Stimulated activated CD8-positive, alpha-beta memory T cell treated with anti-CD3 and anti-CD28 coated beads, Interleukin-7, amount 100 ng/mL, for 4 hours (primary cell): ENCODE measurements at places on chromosomes 2 and 18.

DNA sequence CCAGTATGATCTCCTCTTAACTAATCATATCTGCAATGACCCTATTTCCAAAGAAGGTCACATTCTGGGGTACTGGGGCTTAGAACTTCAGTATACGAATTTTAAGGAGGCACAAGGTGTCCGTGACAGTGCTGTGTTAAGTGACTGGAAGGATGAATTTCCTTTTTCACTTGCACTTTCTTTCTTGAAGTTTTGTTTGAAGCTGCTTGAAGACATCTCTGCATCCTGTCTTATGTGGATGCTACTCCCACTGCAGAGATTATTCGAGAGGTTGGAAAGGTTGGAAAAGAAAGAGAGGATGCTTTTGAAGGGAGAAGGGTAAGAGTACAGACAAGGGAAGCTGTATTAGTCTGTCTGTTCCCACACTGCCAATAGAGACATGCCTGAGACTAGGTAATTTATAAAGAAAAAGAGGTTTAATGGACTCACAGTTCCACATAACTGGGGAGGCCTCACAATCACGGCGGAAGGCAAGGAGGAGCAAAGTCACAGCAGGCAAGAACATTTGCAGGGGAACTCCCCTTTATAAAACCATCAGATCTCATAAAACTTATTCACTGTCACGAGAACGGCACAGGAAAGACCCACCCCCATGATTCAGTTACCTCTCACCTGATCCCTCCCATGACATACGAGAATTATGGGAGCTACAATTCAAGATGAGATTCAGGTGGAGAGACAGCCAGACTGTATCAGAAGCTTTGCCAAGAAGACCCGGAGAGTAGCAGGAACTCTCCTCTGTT is 3.6 kb upstream of the RNF144A start:
- peak; percentile 44 for DNase-seq

- no peak for DNase-seq
Observed at GRCh38 chr2:88834866-88835265, 143.4 kb downstream of the RPIA start.

GRCh38 chr18:12750715-12751502 is 48.1 kb downstream of the PSMG2 start:
- DNase-seq, result no peak

GRCh38 chr2:69810550-69810949 is 18.9 kb upstream of the GMCL1 start:
- DNase-seq, result no peak

DNA sequence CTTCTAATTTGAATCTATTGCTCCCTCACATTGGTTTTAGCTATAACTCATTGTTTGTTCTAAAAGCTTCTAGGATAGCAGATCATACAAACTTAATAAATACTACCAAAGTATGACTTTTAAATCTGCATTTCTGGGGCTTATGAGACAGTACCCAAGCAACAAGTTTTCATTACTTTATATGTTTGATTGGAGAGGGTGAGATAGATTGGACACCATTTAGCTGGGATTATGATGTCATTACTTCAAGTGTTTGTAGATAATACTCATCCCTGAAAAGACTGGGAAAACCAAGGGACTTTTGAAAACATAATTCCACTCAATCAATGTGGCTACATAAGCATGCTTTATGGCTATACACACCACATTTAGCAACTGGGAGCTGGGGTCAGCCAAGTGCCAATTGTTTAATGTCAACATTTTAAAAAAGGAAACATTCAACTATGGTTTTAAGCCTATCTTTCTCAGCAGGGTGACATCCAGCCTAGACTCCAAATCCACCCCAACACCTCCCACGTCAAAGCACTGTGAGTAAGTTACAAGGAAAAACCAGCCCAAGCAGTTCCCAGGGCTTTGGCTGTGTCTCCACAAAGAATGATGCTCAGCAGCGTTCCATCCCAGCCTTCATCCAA is 119.9 kb downstream of the ETAA1 start:
- DNase-seq, result no peak

DNA sequence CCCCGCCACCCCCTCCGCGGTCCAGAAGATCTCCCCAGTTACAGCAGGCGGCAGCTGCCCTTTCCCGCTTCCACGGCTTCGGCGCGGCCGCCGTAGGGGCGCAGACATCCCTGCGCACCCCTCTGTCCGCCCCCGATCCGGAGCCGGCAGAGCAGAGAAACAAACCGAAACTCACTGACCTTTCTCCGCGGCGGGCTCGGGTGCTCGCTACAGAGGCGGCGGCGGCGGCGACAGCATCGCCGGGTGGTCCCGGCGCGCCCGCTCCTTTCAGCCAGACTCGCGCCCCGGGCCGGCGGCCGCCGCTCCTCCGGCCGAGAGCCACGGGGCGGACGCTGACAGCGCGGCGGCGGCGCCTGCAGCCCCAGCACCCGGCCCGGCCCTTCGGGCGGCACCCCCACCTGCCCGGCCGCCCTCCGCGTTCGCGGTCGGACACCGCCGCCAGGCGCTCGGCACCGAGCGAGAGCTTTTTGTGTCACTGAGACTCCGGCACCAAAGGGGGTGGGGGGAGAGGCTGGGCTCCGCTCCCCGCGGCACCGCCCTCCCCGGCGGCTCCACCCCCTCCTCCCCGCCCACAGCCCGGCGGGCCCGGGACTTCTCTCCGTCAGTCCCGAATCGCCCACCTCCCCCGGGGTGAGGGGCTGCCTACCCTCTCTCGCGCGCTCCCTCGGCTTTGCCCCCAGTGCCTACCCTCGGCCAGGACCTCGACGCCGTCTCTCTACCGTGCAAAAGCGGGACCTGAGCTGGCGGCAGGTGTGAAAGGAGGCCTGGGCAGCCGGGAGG is 1.4 kb upstream of the RNF152 start:
- peak; percentile 27 for DNase-seq

- no peak for DNase-seq
Observed at GRCh38 chr2:126793885-126794613, 104.6 kb upstream of the TEX51 start.

DNA sequence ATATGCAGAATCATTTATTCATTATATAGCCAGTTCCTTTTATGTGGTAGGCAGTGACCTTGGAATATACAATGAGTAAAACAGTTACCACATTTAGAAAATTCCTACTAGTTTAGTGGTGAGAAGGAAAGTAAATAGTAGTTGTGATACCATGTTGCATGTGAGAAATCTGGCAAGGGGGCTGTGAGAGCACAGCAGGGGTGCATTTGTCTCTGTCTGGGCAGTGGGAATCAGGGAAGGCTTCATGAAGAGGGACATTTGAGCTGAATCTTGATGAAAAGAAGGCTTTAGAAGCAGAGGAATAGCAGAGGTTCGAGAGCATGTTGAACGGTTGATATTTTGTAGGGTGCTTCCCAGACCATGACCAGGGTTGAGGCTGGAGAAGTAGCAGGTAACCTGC is 78.7 kb downstream of the RAB3GAP1 start:
- no peak for DNase-seq

- no peak for DNase-seq
Observed at GRCh38 chr2:8999102-8999446, 4.4 kb downstream of the MBOAT2 start.

DNA sequence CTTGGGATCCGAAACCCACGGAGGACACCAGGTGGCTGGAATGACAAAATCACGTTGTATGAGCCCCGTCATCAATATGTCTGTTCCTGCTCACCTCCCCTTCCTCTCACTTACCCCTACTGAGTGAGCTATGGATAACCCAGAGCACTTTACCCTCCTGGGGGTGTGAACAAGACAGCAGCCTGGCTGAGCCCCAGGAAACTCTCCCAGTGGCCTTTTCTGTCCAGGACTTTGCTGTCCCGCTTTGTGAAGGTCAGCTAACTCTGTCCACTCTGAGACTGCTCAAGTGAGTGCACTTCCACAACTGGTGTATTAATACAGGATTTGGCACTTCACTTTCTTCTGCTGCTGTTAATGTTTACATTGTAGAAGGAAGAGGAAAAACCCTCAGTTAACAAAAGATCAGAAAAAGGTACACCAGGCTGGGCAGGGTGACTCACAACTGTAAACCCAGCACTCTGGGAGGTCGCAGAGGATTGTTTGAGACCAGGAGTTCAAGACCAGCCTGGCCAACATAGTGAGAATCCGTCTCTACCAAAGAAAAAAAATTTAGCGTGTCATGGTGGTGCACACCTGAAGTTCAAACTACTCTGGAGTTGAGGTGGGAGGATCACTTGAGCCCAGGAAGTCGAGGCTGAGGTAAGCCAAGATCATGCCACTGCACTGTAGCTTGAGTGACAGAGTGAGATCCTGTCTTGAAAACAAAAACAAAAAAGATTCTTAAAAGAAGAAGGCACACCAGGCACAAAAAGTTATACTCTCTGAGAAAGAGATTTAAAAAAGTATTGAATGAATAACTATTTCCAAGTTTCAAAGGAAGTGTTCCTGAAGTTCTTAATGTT is 90.3 kb downstream of the CLHC1 start:
- no peak for DNase-seq

DNA sequence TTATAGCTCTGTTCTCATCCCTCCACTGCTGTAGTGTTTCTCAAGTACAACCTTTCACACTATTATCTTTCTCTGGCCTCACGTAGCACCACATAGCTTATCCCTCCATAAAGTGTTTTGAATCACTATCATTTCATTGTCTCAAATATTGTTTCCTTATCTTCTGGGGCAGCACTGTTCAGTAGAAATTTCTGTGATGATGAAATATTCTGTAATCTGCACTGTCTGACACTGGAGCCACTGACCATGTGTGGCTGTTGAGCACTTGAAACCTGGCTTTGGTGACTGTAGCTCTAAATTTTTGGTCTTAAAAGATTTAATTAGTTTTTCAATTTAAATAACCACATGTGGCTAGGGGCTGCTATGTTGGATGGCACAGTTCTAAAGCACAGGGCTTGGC is 78.9 kb downstream of the CPS1 start:
- no peak for DNase-seq

DNA sequence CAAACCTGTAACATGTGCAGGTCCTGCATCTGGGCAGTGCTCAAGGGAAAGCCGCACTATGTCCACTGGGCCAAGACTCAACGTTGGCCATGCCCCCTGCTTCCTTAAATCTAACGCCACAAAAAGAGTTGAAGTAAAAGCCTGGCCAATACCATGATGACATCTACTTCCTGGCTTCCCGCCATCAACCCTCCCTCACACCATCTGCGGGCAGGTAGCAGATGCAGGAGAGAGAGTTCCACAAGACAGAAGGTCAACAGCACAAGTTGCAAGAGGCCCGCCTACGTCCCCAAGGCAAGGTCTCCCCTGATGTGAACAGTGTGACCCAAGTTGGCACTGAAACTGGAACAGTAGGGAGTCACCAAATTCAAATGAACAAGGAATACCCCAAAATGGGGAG is 48.4 kb downstream of the ABCG8 start:
- DNase-seq, result no peak

DNA sequence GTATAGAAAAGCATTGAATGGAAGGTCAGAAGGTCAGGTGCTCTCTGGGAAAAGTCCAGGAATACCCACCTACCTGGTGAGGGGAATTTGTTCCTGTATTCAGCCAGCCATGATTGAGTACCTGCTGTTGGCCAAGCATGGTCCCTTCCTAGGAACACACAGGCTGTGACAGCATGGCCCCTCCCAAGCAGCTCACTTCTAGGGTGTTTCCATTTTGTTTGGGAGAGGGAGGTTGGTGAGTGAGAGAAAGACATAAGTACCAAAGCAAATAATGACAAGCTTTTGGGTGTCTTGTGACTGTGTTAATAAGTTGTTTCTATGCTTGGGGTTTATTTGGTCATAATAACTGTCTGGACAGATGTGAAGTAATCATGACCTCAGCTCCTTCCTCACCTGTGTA is 46.3 kb downstream of the CABLES1 start:
- DNase-seq, result no peak

- no peak for DNase-seq
Observed at GRCh38 chr2:16040271-16041010, 100.1 kb downstream of the MYCN start.

DNA sequence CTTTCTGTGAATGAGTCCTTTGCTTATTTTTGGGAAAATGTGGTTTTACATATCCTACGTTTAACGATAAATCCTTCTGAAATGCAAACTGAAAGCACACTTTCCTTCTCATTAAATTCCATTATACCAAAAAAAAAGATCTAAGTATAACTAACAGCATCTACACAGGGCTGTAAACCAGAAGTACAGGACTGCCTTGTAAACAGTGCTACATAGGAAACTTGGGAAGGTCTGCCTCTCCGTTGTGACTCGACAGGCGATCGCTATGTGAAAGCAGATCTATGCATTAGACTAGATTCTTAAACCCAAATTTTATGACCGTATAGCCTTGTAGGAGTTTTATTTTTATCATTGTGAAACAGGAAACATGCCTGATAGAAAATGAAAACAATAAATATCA is 690.5 kb downstream of the ARHGAP15 start:
- DNase-seq, result no peak

- DNase-seq, result no peak
Observed at GRCh38 chr2:226477221-226478108, 322.2 kb downstream of the IRS1 start.

DNA sequence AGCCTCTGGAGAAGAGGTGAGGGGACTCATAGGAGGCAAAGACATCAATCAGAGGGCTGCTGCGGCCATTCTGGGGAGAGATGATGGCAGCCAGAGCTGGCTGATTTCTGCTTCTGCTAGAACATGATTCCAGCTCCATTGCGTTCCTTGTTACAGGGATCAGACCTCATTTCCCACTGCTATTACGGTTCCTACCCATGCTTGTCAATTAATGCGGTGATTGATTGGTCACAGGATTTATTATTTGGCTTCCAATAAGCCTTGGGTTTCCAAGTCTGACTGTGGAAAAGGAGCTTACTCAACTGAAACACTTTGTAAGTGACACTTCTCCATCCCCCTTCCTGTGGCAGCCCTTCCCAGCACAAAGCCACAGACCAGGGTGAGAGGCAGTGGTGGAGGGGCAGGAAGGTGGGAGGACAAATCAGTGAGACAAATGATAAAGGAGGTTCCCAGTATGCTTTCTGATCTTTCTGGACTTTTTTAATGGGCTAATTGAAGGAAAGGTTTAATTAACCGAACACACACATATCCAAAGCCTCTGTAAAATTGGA is 26.8 kb upstream of the CTLA4 start:
- DNase-seq, result no peak

DNA sequence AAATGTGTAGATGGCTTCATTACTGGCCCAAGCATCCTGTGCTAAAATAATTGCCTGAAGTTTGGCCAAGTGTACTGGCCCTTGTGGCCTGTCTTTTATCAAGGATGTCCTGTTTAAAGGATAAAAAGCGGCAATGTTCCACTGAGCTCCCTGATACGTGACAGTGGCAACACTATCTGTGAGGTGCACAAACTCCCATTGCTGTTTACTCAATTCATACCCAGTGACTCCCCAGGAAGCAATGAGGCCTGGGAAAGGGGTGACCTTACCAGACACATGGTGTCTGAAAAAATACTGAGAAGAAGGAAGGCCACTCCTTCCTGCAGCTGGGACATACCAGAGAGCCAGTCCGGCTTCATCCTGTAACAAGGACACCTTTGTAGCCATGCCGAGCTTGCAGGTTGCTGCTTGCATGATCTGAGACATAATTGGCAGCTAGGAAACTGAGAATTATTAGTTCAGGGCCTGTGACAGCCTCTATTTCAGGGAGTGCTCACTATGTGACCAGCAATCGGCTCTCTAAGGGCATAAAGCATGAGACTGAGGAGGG is 198.5 kb upstream of the LRATD1 start:
- DNase-seq, result no peak

- DNase-seq, result no peak
Observed at GRCh38 chr2:206764673-206765241, 371 bp downstream of the MDH1B start.
